Mucosa of gallbladder (tissue), 1 donor: ENCODE measurements at places on chromosomes 2 and 18. TPM values are rescaled to one million over a fixed set of nuclear protein-coding genes. Genes with fewer than 3 reads are reported as not detected.

DNA sequence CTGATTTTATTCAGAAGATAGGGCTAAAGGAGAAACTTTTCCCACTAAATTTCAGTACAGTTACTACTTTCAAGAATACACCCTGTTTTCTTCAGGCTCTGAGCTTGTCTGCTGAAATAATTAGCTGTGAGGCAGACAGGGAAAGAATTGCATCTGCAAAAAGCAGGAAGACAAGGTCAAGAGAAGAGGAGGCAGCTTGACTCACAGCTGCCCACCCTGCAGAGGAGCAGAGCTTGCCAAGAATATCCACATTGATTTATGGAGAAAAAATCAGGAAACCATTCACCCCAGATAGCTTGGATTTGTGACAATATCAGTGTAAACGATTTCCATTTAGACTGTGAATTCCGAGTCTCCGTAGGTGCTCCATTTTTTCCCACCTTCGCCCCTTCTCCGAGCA lies 49.0 kb downstream of the ACTR2 start:
- DNase-seq, result no peak

DNA sequence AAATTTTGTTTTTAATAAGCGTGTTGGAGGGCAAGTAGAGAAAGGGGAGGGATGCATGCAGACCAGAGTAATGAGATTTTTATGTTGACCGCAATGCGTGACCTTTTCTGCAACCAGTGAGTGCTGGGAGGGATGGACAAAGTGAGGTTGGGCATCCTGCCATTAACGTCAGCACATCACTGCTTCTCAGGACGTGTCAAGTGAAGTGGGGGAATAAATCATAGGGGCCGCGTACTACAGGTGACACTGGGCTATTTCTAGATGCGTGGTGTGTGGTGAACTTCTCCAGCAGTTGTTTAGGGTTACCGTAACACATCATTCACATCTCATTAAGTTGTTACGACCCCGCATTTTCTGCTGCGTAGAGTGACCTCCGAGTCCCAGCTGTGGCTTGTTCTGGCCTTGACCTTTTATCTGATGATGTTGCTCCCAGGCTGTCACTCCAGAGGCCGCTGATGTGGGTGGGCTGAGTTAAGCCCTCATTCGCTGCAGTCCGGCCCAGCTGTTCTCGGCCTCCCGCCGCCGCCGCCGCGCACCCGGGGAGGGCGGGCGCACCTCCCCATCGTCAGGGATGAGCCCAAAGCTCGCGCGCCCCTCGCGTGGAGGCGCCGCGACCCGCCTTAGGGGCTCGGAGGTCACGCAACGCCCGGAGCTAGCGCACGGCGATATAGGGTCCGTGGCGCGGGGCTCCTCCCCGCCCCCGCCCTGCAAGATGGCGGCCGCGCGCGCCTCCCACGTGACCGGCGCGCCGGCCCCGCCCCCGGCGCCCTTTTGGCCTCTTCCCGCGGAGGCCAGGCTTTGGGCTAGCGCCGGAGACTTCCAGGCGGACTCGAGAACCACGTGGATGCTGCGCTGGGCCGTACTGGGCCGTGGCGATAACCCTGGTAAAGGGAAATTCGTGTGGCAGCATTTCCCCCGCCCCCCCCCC lies 3.5 kb downstream of the ZCCHC2 start:
- DNase-seq, result peak; percentile 82

DNA sequence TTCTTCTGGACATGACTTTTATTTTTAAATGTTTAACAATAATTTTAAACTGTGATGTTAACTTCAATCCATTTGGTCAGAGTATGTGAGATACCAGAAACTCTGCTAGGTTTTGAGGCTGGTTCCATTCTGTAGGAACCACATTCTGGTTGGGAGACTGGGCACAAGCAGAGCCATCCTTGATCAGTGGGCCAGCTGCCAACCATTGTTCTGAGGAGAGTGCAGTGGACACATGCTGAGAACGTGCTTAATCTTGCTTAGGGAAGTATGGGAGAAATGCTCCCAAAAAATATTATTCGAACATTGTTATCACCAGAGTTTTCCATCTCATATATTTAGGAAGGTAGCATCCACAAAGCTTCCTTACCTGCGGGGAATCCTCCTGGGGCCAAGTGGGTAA lies 155.8 kb downstream of the RTN4 start:
- DNase-seq, result peak; percentile 40

The ATOH8 gene
- total RNA-seq, result 9.0 TPM
